Suppressor macrophage treated with lipopolysaccharide for 1 hour (primary cell): ENCODE measurements at places on chromosomes 2 and 18.

- DNase-seq, result peak; percentile 62
Measured at GRCh38 chr2:69628325-69629021, 15.1 kb downstream of the AAK1 start.

DNA sequence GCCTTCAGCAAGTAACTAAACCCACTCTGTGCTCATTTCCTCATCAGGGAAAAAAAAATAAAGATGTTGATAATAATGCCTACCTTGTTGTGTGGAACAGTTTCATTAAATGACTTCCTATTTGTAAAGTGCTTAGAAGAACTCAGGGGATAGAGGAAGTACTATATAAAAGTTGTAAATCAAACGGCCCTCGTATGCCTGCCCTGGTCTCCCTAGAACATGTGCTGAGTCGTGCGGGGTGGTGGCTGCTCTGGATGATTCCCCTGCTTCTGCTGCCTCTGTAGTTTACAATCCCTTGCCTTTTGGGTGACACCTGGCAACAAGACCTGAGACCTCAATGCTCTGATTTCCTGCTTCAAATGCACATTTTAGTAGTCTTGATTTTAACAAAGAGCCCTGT lies 170.0 kb downstream of the CERS6 start:
- DNase-seq, result no peak

- DNase-seq, result no peak
Measured at GRCh38 chr2:36539631-36540030, 58.3 kb downstream of the FEZ2 start.

GRCh38 chr18:44231936-44232335 lies 448.8 kb upstream of the SETBP1 start:
- DNase-seq, result no peak

DNA sequence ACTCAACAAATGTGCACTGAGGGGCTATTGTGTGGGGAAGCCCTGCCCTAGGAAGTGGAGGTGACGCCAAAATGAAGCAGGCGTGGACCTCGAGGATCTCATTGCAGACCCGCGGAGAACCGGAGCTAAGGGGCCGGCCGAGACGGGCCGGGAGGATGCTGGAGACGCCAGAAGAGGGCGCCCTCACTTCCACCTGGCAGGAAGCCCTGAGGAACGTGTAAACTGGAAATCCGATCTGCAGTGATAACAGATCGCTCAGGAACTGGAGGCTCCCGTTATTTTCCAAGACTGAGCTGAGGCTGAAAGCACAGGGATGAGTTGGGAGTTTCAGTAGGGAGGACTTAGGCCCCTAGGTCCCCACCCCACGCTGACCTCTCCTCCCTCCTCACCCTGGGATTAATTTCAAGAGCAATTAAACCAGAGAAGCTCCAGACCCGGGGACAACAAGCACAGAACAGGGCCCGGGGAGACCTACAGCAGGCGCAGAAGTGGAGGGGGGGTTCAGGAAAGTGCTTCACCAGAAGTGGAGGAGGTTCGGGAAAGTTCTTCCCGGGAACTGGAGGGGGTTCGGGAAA lies 7.7 kb upstream of the COL6A3 start:
- peak; percentile 78 for DNase-seq
